ENCODE measurements at places on chromosomes 3 and 15. TPM values are rescaled to one million over a fixed set of nuclear protein-coding genes. Genes with fewer than 3 reads are reported as not detected.

The GOLGA8R gene
- 1.8 TPM for total RNA-seq

The APOD gene
- 45.9 TPM for total RNA-seq

The CCDC13 gene
- not detected for total RNA-seq

The FOXB1 gene
- not detected for total RNA-seq

The CCDC39 gene
- not detected for total RNA-seq

The ARGFX gene
- not detected for total RNA-seq

The FBXO40 gene
- total RNA-seq = not detected

The ITIH4 gene
- total RNA-seq = 0.49 TPM
